T-helper 1 cell (primary cell): ENCODE measurements at places on chromosomes 16 and 17.

DNA sequence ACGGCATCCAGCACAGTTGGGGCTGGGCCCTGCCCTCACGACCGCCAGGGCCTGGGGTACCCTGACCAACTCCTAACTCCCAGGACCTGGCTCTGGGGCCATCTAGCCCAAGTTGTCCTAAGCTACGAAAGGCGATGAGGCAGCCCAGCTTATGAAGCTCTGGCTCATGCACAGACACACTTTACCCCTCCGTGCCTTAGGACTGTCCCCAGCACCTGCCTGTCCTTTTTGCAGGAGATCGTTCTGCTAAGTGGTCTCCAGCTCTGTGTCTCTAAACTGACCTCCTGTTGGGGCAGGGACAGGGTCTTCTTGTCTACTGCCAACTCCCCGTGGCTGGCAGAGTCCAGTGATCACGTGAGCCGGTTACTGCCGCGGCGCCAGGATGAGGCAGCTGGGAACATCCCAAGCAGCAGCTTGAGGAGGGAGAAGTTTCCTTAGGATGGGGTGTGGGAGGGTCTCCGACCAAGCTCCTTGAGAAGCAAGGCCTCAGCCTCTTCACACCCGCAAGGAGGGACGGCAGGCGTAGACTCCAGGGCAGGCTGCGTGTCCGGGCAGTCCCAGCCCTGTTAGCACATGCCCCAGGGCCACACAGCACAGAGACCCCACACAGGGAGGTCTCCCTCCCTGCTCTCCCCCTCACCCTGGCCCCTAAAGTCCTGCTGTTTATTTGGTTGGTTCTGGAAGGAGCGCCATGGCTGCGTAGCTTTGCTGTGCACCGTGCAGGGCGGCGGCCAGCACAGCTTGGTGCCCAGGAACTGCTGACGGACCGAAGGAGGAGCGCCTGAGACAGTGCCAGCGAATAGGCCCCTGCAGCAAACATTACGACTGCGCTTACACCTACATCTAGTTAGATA, 16.4 kb upstream of the METRNL start:
- DNase-seq: no peak

DNA sequence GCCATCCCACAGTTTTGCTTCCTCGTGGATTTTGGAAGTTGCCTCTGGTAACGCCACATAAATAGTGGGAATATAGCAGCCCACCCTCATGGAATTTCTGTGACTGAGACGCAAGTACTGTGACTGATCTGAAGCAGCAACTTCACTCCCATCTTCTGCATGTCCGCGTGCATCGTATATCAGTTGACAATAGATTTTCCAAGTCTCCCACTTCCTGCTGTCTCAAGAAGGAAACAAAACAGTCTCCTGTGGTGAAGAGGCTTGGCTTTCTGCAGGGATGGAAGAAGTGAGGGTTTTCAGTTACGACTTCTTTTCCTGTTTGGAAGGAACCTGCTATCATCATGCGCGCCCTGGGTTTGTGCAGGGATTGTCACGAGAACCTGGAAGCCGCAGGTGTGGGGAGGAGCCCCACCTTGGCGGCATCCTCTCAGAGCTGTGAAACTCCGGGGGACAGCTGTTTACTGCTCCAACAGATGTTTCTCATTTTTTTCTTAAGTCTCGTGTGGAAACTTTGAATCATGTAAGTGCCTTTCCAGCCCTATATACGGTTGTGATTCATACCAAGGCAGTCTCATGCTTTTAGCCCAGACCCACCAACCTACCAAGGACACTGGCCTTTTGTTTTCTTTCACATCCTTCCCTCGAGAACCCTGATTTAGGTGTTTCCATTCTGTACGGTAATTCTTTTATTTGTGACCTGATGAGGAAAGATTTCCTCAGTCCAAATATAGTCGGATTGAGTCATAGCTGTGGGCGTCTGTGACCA, 57.5 kb downstream of the WIPI1 start:
- peak; percentile 14 for DNase-seq

DNA sequence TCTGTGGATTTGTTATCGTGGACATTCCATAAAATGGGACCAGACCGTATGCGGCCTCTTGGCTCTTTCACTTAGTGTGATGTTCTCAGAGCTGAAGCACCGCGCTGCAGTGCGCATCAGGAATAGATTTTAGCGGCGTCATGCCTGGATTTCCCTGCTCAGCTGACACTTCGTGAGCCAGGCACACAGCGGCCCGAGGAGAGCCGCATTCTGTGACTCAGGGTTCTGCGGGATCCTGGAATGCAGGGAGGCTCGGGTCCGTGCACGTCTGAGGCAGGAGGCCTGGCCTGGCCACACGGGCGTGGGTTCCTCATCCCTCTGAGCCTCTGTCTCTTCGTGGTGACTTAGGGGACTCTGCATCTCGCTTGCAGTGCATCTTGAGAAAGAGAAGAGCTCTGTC, 13.4 kb downstream of the CBFA2T3 start:
- no peak for DNase-seq

DNA sequence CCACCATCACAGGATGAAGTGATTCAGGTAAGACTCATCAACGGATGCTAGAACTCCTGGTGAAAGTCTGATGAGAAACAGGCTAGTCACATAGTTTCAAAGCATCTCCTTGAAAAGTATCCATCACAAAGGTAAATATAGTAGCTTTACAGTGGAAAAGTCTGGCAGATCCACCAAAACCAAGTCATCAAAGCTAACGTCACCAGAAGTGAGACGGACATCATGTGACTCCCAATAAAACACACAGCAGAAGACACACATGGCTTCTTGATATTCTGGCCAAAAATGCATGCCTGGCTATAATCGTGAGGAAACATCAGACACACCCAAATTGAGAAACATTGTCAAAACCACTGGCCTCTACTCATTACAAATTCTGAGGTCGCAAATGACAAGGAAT, 17.9 kb upstream of the TRPV3 start:
- no peak for DNase-seq

DNA sequence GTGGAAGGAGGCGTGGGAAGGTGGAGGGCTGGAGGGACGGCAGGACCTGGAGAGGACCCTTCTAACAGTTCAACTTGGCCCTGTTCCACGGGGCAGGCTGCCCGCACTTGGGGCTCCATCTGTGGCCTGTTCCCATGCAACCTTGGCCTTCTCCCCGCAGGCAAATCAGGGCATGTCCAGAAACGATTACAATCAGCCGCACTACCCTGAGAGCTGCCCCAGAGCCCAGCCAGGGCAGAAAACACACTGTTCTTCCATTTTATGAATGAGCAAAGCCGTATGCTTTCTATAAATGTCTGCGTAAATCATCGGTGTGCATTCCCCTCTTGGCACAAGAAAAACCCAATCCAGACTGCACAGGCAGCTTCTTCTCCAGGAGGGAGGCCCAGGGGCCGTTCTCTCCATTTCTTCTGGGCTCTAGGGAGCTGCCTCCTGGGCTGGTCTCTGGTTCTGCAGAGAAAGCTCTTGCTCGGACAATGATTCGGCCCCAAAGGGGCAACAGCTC, 228.7 kb downstream of the SOX9 start:
- DNase-seq: no peak

- DNase-seq: no peak
Measured at GRCh38 chr17:49106321-49107210, 26.0 kb upstream of the B4GALNT2 start.
